Amygdala (tissue), 56 donors: ENCODE measurements at places on chromosomes 2 and 18.

- no peak for DNase-seq
Measured at GRCh38 chr2:75157435-75157834, 41.9 kb downstream of the TACR1 start.

DNA sequence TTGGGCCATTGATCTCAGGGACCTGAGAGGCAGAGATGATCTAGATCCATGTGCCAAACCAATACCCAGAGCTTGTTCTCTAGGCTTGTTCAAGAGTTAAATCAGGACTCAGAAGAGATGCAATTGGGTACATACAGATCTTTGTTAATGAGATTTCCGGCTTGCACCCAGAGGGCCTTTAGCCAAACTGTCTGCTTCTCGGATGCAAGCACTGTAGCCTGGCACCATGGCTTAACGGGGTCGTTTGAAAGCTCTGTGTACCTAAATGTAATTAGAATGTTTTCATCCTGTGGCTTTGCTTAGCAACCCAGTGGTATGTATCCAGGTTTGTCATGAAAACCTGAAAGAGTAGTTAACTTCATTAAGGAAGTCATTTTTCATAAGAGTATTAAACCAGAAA lies 94.2 kb downstream of the TPGS2 start:
- no peak for DNase-seq

GRCh38 chr2:128633501-128633900 lies 314.8 kb upstream of the HS6ST1 start:
- no peak for DNase-seq

- no peak for DNase-seq
Measured at GRCh38 chr18:75752740-75753263, 325.3 kb upstream of the SMIM21 start.

DNA sequence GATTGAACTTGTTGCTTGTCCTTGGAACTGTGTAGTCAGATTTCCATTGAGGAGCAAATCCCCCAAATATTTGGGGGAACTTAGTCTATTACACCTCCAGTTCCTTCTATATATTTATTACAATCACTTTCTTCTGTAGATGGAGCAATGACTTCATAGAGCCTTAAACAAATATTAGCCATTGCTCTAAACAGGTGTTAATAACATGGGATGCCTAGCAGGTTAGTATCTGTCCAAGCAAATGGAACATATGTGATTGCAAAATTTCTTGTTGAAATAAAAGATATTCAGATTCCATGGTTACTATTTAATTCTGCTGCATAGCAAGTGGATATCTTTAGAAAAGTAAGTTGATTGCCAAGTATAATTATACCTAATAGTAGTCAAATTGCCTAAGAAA lies 207.6 kb upstream of the NABP1 start:
- no peak for DNase-seq

GRCh38 chr2:154700136-154700535 lies 1.6 kb downstream of the KCNJ3 start:
- no peak for DNase-seq

GRCh38 chr2:1660656-1661640 lies 83.4 kb downstream of the PXDN start:
- no peak for DNase-seq

DNA sequence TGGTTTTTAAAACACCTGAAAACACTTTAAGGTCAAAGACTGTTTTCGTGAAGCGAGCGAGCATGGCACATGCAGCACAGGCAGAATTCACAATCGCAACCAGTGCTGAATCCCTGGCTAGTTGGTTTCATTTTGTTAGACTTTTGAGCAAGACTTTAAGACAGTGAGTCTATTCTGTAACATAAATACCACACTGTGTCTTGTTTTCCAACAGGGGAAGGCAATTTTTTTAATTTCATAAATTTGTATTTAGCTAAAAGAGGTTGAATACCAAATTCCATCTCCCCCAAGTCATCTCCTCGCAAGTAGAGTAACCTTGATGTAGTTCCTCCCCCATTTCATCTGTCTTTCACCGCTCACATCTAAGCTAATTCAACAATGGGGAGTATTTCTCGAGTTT lies 1.4 kb downstream of the CERKL start:
- DNase-seq = no peak

GRCh38 chr2:142140434-142140845 lies 9.6 kb upstream of the LRP1B start:
- DNase-seq = no peak

DNA sequence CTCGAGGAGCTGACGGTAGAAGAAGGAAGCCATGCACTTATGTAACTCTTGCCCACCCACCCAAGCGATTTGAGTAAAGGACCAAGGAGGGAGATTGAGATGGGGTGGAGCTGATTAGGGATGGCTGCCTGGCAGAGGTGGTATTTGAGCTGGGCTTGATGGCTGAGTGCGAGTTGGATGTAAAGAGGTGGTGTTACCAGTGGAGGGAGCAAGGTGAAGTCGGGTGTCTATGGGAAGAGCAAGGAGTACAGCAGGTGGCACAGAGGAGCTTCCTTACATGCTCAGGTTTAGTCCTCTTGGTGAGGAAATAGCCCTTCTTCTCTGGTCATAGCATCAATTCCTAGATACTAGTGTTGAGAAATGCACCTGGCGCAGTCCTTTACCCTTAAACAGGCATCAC lies 294.2 kb upstream of the SKOR2 start:
- DNase-seq = no peak

DNA sequence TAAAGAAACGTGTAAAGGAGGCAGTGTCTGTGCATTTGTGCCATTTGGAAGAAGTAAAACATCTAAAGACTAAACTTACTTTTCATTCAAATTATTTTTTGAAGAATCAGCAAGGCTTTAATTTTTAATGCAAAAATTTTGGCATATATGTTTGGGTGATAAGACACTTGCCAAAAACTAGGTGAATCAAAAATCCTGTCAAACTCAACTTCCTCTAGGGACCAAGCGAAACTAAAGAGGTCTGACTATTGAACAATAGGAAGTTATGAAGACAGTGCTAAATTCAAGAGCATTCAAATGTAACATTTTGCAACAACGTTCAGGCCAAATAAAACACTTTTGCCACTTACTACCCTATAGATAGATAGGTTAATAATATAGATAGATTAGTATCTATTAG lies 306.1 kb downstream of the NOL4 start:
- DNase-seq = no peak

GRCh38 chr2:229370509-229370908 lies 99.4 kb upstream of the PID1 start:
- DNase-seq = no peak

DNA sequence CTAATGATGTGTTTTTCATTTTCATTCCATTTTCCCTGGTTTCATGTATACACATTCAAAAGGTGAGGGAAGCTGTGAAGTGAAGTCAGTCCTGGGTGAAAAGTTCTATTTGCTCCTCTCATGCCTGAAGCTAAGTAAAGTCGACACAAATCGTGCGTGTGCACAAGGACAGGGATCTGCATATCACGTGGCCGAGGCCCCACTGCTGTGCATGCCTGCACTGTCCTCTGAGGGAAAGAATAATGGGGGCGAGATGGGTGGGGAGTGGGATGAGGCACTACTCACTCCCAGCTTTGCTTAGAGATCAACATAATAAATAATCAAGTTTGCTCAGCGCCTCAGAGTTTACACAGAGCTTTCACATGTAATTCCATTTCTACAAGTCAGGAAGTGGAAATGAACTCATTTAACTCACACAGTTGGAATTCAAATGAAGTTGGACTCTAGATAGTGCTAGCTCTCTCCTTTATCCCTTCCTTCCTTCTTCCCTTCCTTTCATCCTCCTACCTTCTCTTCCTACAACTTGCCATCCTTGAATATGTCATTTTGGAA lies 5.1 kb upstream of the PTPRM start:
- no peak for DNase-seq

GRCh38 chr18:12410081-12410481 lies 2.4 kb downstream of the PRELID3A start:
- DNase-seq = no peak

DNA sequence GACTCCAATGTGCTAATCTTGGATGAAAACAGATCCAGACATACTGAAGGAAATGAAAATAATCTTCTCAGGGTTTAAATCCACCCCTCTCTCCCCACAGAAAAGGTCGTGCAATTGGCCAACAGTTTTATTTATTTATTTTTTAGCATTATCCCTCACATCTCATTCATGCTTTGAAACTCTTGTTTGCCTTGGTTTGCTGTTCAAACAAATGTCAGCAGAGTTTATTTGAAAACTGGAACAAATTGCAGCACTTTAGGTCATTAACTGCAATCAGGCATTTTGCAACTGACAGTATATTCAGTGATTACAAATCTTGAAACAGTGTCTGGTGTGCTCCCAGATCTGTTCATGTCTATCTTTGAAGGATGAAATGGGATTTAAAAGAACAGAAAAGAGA lies 220.6 kb downstream of the SLC4A10 start:
- DNase-seq = no peak

- DNase-seq = no peak
Measured at GRCh38 chr2:74498500-74499266, 720 bp downstream of the LBX2 start.

DNA sequence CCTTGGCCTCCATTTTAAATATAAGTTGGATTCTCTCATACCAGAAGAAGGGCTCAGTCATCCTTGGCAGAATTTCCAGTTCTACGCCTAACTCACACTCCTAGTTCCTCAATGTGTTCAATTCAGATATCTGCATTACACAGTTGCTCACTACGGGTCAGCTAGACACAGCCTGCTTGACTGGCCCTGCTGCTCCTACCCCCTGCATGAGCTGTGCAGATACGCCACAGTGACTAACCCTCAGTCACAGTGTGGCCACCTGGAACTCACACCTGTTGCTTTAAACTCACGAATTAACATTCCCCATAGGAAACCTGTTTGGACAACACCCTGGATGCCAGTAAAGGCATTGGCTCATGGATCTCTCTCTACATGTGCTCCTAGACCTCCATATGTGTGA lies 429.6 kb downstream of the NCKAP5 start:
- DNase-seq = no peak

- no peak for DNase-seq
Measured at GRCh38 chr18:31876707-31877106, 66.2 kb downstream of the TRAPPC8 start.

DNA sequence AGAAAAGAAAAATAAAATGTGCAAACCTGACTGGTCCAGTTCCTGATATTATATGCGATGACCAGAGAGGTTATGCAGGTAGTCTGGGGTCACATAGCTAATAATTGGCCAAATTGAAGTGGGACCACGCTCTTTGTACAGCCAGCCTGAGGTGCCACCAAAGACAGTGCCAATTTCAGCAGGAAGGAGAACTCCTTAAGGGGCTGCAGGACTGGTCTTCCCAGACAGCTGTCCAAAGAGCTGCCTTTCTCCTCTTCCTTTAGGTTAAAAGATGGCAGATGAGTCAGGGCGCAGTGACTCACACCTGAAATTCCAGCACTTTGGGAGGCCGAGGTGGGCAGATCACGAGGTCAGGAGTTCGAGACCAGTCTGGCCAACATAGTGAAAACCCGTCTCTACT lies 95.5 kb downstream of the ACKR3 start:
- no peak for DNase-seq

DNA sequence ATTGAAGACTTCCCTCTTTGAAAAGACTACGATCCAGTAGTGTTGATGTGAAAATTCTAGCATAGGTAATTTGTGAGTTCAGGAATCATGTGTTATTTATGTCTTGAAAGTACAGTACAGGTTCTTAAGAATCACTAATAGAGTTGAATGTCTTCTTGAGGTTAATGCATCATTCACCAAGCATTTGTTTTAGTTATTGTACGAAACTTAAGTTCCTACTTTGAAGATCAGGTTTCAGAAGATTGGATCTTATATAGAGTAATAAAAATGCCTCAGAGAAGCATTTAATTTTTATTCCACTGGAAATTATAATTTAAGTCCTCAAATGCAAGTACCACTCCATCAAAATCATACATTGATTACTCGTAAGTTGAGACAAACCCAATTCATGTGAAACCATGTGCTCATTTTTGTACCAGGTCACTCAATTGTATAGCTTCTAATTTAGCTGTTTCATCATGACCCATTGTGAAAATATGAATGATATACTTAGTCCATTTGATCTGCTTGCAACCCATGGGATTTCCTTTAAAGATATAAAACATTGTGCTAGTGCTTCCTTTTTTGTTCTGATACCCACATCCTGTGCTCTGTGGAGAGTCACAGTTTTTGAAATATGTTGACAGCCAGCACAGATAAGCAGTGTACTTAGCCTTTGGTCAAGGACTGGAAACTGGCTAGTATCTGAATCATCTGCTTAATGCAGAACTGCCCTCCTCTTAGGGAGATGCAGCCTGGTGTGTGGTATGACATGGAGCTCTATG lies 22.5 kb upstream of the RAB27B start:
- DNase-seq = no peak

GRCh38 chr18:57150081-57150480 lies 3.2 kb downstream of the BOD1L2 start:
- no peak for DNase-seq

- no peak for DNase-seq
Measured at GRCh38 chr18:42807887-42808286, 307.6 kb downstream of the RIT2 start.

DNA sequence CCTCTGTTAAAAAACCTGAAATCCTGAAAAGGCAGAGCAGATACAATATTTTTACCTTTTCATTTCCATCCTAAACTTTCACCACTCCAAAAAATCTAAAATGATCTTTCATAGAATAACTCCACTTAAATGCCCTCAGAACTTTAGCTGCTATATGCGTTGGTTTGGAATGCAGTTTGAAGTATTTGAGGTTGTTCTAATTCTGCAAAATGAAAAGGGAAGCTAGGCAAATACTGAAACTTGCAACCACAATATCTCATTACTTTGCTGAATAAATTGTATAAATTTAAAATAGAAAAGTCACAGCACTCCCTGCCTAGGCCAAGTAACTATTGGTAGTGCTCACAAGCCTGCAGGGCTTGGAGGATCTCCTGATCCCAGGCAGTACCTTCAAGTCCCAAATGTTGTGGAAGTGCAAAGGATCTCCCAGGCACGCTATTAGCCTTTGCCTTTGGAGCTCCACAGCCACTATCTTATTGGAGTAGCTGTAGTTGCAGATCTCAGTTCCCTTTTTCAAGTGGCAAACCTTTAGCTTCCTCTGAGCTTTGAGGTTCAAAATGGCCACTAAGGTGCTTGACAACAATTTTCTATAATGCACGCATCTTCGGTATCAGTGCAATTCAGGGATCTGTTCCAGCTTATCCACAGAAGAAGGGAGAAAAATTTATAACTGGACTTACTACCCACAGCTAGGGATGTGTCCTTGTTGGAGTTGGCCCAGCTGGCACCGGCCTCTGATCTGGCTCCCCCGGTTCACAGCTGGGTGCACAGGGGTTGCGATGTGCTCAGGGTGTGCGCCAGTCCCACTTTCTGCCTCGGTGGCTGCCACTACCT lies 43.4 kb upstream of the ANKRD62 start:
- DNase-seq = no peak
